ENCODE measurements at places on chromosomes 7 and 10. TPM values are rescaled to one million over a fixed set of nuclear protein-coding genes. Genes with fewer than 3 reads are reported as not detected.

- no peaks in the 10 kb centered on the region for H3K27me3 ChIP-seq
- DNase-seq = no peak
- no peak overlapping the region for H3K27ac ChIP-seq
These were observed 416.7 kb downstream of the ARL4A start for GRCh38 chr7:13104128-13104527.

DNA sequence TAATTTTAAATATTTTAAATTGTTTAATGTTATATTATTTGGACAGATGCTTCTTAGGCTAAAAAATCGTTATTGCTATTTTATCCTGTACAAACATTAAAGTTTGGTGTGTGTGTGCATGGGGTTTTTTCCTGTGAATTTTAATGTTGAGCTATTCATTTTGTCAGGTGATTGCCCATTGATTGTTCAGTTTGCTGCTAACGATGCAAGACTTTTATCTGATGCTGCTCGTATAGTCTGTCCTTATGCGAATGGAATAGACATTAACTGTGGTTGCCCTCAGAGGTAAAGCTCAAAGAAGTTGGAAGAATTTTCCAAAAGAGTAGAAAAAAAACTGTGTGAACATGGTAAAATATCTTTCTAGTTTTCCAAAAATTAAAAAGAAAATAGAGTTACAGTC lies 6.5 kb upstream of the BCAP29 start:
- peaks cover 5% of the 10 kb centered on the region for H3K36me3 ChIP-seq
- no peak overlapping the region for H3K4me3 ChIP-seq
- H3K4me1 ChIP-seq = no peaks in the 10 kb centered on the region
- DNase-seq = no peak
- H3K27me3 ChIP-seq = no peaks in the 10 kb centered on the region

GRCh38 chr7:96306385-96307125 lies 15.3 kb downstream of the SLC25A13 start:
- no peak overlapping the region for H3K27ac ChIP-seq
- H3K4me1 ChIP-seq = peaks cover 49% of the 10 kb centered on the region
- H3K27me3 ChIP-seq = no peaks in the 10 kb centered on the region
- H3K4me3 ChIP-seq = no peak overlapping the region

DNA sequence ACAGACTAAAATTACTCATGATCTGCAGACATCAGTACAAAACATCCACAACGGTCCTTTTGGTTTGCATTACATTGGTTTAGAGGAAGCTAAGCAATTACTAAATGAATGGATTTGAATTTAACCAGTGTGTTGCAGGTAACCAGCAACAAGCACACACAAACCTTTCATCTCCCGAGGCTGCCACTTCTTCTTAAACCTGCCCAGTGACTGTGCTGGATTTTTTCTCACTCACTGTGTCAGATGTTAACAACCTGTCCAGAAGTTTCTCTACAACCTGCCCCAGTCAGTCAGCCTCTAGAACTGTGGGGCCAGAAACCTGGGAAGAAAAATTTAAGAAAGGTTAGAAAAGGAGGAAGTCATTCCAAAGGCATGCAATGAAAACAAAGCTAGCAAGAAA lies 2.4 kb upstream of the MEOX2 start:
- peaks cover 44% of the 10 kb centered on the region for H3K36me3 ChIP-seq
- peak overlapping the region; percentile 63 for H3K27ac ChIP-seq
- peaks cover 48% of the 10 kb centered on the region for H3K27me3 ChIP-seq
- H3K4me1 ChIP-seq = peaks cover 47% of the 10 kb centered on the region
- peak; percentile 18 for DNase-seq
- peak overlapping the region; percentile 95 for H3K4me3 ChIP-seq

- H3K27ac ChIP-seq = no peak overlapping the region
- no peaks in the 10 kb centered on the region for H3K4me1 ChIP-seq
- no peak overlapping the region for H3K4me3 ChIP-seq
These were observed 125.5 kb downstream of the PON1 start for GRCh38 chr7:95198863-95199262.

DNA sequence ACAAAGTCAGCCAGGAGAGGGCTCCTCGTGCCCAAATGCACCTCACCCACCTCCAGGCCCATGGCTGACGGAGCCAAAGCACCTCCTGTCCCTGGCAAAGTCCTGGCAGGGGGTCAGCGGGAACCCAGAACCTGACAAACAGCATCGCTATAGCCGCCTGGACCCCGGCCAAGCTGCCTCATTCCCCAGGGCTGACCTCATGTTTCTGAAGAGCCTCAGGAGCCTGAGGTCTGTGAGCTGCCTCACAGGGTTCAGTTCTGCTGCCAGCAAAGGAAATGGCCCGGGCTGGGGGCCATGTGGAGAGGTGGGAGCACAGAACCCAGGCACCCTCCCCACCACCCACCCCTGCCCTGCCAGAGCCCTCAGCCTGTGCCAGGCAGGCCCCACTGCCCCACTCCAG lies 4.2 kb upstream of the NANOS1 start:
- no peak overlapping the region for H3K4me3 ChIP-seq
- H3K27ac ChIP-seq = no peak overlapping the region
- no peaks in the 10 kb centered on the region for H3K27me3 ChIP-seq
- DNase-seq = peak; percentile 66
- H3K36me3 ChIP-seq = peaks cover 13% of the 10 kb centered on the region

NUTM2A gene
- total RNA-seq = 1.1 TPM

- no peak overlapping the region for H3K4me3 ChIP-seq
- no peak overlapping the region for H3K27ac ChIP-seq
- DNase-seq = no peak
- no peaks in the 10 kb centered on the region for H3K4me1 ChIP-seq
- H3K36me3 ChIP-seq = no peaks in the 10 kb centered on the region
These were observed 1073.8 kb upstream of the SORCS1 start for GRCh38 chr10:108238261-108238660.

TWNK gene
- total RNA-seq = 14.7 TPM

- no peak overlapping the region for H3K4me3 ChIP-seq
- DNase-seq = no peak
- H3K27me3 ChIP-seq = peaks cover 66% of the 10 kb centered on the region
- H3K36me3 ChIP-seq = no peaks in the 10 kb centered on the region
- no peak overlapping the region for H3K27ac ChIP-seq
These were observed 141.0 kb downstream of the PLXNA4 start for GRCh38 chr7:132435016-132435990.
